Hematopoietic multipotent progenitor cell treated with erythropoietin and hydrocortisone succinate and interleukin-3 and kit ligand, for 17 days (in vitro differentiated cells): ENCODE measurements at places on chromosomes 6 and 20.

- DNase-seq, result no peak
Measured at GRCh38 chr6:44444853-44445252, 57.3 kb downstream of the CDC5L start.

GRCh38 chr6:403659-404655 is 12.4 kb downstream of the IRF4 start:
- DNase-seq, result no peak

GRCh38 chr6:136244061-136244616 is 6.0 kb downstream of the MTFR2 start:
- DNase-seq, result no peak

- no peak for DNase-seq
Measured at GRCh38 chr20:1336699-1337367, 7.9 kb upstream of the SDCBP2 start.

DNA sequence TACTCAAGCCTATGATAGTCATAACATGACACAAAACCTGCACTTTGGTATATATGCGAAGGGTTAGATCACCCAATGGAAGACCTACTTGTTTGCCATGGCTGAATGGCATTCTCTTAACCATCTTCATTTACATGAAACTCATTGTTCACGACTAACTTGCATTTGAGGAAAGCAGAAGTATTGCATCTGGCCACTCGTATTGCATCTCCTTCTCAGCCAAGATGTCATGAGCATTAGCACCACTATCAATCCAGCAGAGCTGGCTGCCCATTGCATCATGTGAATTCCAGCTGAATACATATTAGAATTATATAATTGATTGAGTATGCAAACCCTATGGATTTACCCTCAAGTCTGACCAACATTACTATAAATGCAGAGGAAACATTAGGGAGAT is 390.2 kb downstream of the LAMA2 start:
- no peak for DNase-seq
